ENCODE measurements at places on chromosomes 3 and 15.

DNA sequence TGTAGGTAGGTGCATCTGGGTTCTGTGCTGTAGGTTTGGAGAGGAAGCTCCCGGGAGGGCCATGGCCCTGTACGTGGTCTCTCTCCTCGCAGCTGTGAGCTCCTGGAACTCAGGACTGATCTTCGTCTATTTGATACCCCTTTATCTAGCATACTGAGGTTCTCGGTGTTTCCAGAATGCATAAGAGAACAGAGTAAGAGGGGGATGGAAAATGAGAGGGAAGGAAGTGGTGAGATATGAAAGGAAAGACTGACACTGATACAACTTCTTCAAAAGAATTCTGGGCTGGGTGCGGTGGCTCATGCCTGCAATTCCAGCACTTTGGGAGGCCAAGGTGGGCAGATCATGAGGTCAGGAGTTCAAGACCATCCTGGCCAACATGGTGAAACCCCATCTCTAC, 90.7 kb downstream of the CHRD start:
- no peak for DNase-seq

- DNase-seq, result no peak
Observed at GRCh38 chr3:66198437-66199088, 22.2 kb upstream of the SLC25A26 start.

- no peak for DNase-seq
Observed at GRCh38 chr3:29887451-29887850, 606.6 kb downstream of the RBMS3 start.

DNA sequence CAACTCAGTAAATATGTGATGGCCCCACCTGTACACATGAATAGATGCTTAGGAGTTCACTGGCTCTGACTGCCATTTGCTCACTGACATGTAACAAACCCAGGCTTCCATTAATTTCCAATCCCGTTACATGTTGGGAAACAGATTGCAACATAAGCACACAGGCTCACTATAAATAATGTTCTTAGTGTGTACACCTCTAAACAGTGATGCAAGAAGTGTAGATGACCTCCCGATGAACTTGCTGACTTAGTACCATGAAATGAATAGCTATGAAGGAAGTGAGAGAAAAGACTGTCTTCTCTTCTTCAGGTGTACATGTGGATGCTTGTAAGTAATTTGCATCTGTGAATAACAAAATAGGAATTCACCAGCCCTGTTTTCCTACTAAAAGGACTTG, 21.4 kb upstream of the FSIP1 start:
- DNase-seq, result peak; percentile 73

DNA sequence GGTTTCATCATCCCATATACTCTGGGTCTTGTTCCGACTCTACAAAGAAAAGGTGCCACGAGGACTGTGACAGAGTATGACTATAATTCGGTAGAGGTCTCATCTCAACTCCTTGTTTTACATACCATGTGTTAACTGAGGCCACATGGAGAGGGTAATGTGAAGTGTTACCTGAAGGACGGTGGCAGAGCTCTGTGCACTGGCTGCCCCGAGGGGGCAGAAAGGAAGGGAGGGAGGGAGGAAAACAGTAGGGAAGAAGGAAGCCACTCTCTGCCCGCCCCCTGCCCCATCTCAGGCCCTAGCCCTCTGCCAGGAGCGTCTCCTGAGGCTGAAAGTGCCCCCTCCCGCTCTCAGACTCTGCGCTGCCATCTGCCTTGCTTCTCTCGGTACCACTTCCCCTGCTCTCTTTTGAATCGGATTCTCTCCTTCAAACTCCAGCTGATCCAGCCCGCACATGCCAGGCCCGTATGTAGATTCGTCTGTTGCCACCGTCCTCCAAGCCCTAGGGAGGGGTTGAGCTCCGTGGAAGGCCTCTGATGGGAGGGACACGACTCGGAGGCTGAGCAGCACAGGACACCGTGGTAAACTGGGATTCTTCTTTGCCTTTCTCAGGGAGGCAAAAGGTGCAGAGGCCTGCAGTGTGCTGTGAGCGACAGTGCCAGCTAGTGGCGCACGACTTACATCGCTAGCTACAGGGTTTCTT, 70.5 kb upstream of the ATP10A start:
- DNase-seq, result peak; percentile 42

- peak; percentile 11 for DNase-seq
Observed at GRCh38 chr3:67509471-67510075, 144.8 kb downstream of the SUCLG2 start.

DNA sequence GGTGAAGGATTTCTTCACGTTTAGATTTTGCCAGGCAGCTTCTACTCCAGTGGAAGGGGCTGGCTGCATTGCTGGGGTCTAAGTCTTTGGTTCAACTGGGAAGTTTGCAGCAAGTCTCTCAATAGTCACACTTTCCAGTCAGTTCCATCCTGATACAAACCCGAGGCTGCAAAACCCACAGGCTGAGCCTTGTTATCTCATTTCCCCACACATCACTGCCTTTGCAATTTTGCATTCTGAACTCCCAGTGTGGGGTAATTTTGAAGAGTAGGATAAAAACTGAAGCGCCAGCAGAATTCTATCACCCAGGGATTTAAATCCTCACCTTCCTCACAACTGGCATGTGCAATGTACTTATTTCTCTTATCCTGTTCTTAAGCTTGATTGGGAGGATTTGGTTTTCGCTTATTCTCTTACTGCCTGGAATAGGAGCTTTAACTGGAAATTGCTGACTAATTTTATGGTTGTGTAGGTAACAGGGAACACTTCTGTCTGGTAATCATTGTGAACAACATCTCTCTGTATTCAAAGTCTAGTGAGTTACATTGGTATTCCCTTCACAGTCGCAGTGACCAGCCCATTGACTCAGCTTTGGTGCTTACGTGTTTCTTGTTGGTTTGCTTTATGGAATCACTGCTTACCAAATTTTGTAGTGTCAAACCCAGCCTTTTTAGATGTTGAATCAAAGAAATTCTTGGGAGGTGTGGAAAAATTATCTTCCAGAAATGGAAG, 142.0 kb upstream of the TOPAZ1 start:
- no peak for DNase-seq

DNA sequence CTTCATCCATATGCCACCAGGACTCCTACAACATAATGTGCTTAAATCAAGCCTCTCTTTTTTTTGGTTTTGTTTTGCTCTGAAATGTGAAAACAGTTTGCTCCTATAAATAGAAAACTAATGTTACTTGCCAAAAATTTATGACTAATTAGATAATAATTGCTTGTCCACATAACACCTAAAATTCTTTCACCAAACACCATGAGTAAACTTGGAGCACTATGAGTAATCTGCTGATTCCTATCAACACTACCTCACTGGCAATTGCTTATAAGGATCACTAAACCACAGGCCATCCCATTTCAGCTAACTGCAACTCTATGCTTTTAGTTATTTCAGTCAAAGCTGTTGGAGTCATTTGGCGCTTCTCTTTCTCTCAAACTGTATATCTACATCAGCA, 252.7 kb downstream of the EPHA3 start:
- DNase-seq, result peak; percentile 58

- peak; percentile 69 for DNase-seq
Observed at GRCh38 chr3:148077318-148077923, 620.3 kb upstream of the AGTR1 start.

GRCh38 chr3:138303474-138303873, 26.2 kb downstream of the NME9 start:
- no peak for DNase-seq

- DNase-seq, result no peak
Observed at GRCh38 chr3:10551139-10551538, 45.8 kb upstream of the ATP2B2 start.

DNA sequence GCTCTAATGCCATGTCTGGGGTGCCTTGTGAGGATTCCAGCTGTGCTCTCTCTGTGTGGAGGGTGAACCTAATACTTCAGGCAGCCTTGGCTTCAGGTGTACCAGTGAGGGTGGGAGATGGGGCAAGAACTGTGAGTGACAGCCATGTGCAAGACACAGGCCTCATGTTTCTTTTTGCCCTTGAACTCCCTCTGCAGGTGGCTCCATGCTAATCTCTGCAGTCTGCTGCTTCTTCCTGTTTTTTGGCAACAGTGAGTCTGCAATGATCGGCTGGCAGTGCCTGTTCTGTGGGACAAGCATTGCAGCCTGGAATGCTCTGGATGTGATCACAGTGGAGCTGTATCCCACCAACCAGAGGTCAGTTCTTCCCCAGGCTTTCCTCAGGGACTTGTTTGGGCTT, 189.3 kb downstream of the SV2B start:
- no peak for DNase-seq

DNA sequence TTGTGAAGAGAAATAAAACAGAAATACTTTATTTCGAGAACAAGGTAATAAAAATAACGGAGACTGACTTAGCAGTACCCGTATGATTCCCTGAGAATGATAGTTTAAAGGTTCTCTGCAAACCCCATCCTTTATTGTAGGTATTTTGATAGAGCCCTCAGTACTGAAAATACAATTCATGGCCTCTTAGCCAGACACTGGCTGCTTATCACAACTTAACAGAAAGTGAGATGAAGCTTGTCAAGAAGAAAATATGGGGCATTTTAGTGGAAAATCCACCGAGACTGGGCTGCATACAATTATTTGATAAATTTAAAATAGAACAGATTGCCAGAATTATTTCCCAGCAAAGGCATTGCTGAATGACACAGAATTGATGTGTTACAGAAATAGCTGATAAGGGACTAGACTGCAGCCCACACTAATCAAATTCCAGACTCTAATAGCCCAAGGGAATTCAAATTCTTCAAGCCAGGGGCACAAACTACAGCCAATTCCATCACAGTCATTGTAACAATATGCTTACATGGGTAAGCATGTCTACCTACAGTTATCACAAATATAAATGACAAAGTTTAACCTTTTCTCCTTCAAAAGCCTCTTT, 521.9 kb downstream of the PLOD2 start:
- no peak for DNase-seq

DNA sequence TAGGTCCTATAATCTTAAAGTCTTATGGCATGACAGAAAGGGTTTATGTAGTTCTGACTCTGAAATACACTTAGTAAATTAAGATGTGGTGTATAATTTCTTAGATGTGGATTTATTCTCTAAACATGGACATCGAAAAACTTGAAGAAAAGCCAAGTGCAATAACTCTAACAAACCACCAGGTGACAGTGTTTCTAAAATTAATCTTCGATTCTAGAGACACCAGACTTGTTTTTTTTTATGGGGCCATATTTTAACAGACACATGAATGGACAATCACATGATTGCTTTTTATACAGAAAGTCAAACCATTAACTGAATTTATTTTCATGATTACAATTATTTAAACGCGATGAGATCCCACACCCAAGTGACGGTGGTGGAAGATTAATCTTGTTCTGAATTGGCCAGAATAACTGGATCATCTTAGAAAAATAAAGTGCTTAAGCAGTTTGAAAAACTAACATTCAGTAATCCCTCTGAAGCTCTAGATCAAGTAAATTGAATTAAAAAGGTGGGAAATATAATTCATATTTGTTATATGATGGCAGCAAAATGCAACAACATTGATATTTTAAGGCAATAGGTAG, 305.1 kb downstream of the LSAMP start:
- DNase-seq, result peak; percentile 62

GRCh38 chr3:197426121-197426566, 127.7 kb upstream of the DLG1 start:
- DNase-seq, result peak; percentile 51

DNA sequence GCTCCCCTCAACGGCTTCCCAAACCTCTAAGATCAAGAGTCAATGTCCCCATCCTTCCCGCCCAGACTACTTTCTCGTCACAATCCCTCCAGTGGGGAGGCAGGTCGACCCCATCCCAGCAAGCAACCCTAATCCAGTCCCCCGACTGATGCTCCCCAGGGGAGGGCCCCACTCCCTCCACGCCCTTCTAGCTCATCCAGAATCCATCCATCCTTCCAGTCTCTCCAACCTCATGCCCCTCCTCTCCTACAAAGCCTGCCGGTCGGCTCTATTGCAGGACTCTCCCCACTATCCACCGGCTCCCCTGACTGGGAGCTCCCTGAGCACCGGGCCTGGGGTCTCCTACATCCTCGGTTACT, 1.3 kb downstream of the ADAMTS7 start:
- DNase-seq, result no peak
